ENCODE measurements at places on chromosomes 2 and 18. TPM values are rescaled to one million over a fixed set of nuclear protein-coding genes. Genes with fewer than 3 reads are reported as not detected.

DNA sequence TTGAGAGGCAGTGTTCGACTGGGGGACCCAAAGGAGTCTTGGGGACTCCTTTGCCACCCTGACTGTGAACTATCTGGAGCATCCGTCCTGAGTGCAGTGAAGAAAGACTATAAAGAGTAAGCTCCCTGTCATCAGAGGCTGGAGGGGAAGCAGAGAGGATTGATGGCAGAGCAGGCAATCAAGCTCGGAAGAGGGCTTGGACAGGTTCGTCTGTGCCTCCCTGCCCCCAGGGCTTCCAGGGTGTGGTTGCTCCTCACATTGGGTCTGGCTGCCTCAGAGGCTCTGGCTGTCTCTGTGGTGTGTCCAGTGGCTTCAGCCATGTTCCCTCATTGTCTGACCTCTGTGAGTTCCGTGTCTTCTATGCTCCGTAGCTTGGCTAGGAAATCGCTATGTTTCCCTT is 13.8 kb upstream of the EN1 start:
- no peak for DNase-seq

DNA sequence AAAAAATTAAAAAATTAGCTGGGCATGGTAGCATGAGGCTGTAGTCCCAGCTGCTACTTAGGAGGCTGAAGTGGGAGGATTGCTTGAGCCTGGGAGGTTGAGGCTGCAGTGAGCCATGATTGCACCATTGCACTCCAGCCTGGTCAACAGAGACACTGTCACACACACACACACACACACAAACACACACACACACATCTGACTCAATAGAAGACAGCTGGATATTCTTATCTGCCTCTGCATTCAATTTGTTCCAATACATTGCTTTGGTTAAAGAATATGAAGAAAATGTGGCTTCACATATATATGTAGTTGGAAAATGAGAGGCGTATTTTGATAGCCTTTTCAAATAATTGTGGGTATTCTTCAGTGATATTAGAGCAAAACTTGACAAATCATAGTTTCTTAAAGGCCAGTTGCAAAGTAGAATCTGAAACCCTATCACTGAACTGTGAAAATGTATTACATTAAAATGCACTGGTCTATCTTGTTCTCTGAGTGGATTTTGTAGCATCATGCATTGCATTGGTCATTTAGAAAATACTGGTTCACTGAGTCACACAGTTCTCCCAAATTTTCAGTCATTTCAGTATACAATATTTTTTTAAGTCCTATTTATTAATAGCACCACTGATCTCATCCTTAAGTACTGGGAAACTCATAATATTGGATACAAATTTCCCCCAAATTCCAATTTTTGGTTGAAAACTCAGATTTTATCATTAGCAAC is 140.9 kb downstream of the MCFD2 start:
- DNase-seq = no peak

TANK gene
- 77.3 TPM for total RNA-seq

DNA sequence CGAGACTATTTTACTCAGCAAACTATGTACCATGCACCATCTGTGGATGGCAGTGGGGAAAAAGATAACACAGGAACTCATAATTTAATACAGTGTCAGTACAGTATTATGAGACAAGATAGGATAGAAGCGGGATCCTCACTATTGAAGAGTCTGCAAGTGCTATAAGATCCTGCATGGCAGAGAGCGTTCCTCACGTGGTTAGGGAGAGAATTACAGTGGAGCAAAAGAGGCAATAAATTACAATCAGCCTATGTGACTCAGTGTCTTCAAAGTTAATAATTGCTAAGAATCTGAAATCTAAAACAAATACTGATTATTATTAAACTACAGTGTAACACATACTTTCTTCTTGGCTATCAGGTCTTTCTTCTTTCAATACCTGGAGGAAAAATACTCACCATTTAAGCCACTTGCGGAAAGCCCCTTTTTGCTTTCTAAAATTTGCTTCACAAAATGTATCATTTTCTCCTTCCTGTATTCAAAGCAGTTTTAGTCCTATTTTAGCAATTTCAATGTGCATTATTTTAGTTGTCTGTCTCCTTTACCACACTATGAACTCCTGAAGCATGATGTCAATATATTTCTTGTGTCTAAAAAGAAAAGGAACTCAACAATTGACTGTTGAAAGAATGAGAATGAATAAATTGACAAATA is 342.9 kb downstream of the SPAG16 start:
- no peak for DNase-seq

APCDD1 gene
- 232 TPM for total RNA-seq

SH3BP4 gene
- 20.5 TPM for total RNA-seq

DNA sequence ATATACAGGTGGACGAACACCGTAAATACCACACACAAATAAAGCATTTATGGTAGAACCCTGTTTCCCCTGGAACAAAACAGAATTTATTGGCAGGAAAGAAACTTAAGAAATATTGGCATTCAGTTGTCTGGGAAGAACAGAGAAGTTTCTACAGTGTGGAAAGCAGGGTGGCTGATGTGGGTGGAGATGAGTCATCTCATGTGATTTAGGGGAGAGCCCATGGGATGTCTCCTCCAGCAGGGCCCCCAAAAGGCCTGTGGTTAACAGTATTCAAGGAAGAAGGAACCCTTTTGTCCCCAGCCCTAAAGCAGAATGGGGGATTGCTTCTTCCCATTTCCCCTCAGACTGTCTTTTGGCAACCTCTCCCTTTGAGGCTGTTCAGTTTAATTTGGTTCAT is 24.2 kb downstream of the SIX3 start:
- no peak for DNase-seq

- peak; percentile 72 for DNase-seq
Observed at GRCh38 chr2:120400551-120400950, 54.6 kb downstream of the INHBB start.

ZNF892 gene
- 3.6 TPM for total RNA-seq

- no peak for DNase-seq
Observed at GRCh38 chr2:119464981-119465380, 33.3 kb downstream of the TMEM37 start.

Measured in mesenteric fat pad (tissue), 1 donor.